D341Med (cell line): ENCODE measurements at places on chromosomes 5 and 9.

DNA sequence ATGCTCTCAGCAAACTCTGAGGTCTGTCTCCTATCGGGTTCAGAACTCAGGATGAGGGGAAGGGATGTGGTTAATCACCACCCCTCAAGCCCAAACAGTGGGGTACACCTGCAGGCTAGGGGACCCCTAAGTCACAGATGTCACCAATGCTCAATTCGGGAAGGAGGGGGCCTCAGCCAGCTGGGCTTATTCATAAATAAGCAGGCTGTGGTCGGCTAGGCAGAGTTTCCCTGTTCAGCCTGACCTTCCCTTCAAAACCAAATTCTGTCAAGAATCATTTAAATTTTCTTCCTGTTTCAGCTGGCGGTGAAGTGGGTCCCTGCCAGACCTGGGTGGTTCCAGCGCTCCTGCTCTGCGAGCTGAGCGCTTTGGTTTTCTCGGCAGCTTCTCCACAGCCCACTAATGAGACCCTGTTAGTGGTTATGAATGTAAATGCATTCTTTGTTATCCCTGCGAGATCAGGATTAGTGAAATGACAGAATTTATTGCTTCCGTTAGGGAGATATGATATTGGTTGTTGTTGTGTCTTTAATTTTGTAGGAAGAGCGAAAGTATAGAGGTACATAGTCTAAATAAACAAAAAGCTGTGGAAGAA is 68.3 kb downstream of the AK8 start:
- no peak for DNase-seq

DNA sequence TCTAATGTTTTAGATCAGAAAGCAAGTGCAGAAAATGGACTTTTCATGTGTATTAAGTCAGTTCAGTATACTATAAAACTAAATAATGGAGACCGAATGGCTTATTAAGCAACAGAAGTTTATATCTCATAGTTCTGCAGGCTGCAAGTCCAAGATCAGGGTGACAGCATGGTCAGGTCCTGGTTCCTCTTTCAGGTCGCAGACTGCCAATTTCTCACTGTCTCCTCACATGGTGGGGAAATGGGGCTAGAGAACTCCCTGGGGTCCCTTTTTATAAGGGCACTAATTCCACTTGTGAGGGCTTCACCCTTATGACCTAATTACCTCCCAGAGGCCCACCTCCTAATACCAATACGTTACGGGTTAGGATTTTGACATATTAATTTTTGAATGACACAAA is 48.7 kb downstream of the RICTOR start:
- DNase-seq = no peak

DNA sequence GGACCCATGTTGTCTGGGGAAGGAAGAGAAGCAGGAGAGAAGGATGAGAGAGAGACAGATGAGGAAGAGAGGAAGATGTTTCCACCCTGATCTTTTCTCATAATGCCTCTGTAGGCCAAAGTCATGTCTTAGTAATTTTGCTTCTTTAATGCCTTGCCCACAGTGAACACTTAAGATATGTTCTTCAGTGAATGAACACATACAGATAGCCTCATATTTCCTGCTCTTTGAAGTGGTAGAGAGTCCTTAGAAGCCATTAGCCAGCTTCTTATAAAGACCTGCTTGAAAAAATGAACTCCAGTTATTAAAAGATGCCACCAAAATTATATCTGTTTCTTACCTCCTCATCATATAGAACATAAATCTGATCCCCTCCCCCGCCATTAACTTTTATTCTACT is 244.4 kb downstream of the CD180 start:
- no peak for DNase-seq

DNA sequence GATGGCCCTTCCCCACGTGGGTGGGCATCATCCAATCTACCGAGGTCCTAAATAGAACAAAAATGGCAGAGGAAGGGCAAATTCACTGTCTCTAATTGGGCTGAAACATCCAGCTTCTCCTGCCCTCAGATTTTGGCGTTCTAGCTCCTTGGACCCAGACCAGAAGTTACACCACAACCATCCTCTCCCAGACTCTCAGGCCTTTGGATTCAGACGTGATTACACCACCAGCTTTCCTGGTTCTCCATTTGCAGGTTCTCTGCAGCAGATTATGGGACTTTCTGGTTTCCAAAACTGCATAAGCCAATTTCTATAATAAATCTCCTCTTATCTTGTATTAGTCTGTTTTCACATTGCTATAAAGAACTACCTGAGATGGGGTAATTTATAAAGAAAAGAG is 73.6 kb upstream of the STARD4 start:
- no peak for DNase-seq

- no peak for DNase-seq
Observed at GRCh38 chr9:94135222-94135621, 51.0 kb downstream of the PTPDC1 start.

GRCh38 chr5:16721151-16722096 is 104.6 kb upstream of the RETREG1 start:
- no peak for DNase-seq

DNA sequence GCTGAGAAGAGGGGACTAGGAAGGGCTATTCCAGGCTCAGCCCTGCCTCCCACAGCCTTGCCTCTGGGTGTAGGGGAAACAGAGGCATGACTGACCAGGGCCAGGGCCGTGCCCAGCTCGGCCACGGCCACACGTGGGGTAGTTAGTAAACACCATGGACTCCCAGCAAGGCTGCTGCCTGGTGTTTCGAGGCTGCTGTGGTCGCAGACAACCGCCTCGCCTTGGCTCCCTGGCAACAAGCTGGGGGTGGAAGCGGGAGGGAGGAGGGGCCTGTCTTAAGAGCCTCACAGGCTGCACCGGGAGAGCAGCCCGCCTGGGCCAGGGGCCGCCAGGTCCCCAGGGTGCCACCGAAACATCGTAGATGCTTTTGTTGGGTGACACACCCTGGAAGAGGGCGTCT is 90.2 kb upstream of the CACNA1B start:
- DNase-seq = no peak
